ENCODE measurements at places on chromosomes 3 and 15.

GRCh38 chr3:127141921-127142730 is 50.8 kb upstream of the PRR23E start:
- DNase-seq: no peak

DNA sequence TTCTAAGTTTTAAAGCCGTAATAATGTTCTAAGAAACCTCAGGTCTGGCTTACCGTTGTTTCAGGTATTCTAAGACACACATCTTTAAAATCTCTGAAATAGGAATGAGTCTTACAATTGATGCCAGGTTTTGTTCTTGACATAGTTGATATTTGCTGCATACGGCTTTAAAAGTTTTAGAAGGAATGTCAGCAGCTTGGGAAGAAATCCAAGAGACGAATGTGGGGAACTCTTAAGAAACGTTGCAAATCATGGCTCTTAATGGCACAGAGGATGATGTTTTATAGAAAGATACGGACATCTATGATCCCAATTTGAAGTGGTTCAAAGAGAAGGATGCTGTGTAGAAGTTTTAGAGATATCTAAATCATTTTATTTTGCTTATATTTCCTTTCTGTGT is 11.5 kb downstream of the NUDT16 start:
- no peak for DNase-seq

GRCh38 chr3:171782617-171783016 is 27.7 kb downstream of the PLD1 start:
- DNase-seq: no peak

DNA sequence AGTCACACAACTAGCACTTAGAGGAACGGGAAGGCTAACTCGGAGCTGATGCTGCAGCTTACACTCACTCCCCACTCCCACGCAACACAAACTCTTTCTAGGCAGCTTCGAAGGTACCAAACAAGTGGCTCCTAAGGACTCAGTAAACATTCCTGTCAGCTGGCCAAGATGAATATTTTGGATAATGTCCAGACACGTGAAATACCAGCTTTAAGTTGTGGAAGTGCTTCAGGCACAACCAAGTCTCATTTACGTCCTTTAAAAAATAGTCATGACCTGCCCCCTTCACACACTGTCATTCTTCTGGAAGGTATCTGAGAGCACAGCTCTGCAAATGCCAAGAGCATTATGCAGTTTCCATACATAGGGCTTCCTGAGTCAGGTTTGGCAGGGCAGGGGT is 1005.9 kb upstream of the CFAP20DC start:
- no peak for DNase-seq

DNA sequence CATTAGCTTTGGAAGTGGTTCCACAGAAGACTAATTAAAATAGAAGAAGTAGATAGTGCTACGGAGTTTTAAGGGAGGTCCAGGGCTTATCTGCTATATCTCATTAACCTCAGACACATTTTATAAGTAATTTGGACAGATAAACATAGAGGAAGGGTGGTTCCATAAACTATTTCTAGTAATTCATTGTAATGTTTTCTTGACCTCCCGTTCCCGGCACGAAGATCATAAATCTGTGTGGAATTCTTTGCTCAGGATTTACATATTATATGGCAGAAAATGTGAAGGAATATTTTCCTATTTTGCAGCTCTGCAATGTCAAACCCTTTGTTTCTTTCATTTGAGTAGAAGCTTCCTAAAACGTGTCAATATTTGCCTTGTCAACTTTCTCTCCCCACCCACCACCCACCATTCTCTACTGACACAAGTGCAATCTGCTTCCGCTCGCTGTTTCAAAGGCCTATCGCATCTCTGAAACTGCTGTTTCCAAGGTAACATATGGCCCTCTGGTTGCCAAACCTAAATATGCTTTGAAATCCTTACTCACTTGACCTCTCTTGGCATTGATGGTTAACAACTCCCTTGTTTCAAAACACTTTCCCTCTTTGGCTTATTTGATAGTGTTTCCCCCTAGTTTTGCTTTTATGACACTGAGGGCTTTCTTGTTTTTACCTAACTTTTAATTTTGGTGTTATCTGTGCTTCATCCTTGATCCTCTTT is 21.4 kb upstream of the PLSCR5 start:
- no peak for DNase-seq

- no peak for DNase-seq
Observed at GRCh38 chr3:107657971-107658370, 135.2 kb downstream of the BBX start.

Measured in 8988T (cell line).